ENCODE measurements at places on chromosomes 2 and 18.

DNA sequence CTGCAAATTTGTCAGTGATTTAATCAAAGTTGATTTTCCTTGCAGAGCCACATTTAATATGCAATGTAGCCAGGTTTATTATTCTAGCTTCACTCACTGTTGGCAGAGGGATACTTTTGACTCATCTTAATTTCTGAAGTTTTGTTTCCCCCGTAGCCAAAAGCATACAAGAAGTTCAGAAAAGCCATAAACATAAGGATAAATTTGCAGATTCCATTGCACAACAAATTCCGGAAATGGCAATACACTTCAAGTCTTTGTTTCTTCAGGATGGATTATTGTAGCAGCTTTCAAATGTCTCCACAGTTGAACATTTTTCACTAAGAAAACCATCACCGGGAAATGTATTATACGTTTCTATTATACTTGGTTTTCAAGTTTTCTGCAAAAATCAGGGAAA is 88.0 kb upstream of the ZCCHC2 start:
- no peak for DNase-seq

DNA sequence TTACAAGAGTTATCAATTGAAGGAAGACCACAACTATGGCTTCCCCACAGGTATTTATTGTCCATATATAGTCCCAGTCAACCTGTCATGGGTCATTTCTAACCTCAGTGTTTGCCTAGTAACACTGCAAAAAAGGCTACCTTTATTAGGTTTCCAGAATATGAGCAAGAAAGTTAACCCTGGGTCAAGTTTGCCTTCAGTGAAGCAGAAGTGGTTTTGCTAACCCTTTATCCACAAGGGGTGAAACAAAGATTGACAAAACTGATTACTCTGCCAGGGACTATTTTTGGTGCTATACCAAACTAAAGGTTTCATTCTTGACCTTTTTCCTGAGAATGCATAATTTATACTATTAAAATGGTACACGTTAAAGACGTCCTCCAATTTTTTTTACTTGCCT is 28.8 kb downstream of the SP100 start:
- DNase-seq = no peak

GRCh38 chr2:175621821-175622220 is 380.2 kb downstream of the LNPK start:
- DNase-seq = peak; percentile 43

GRCh38 chr18:13474907-13475545 is 251.3 kb downstream of the FAM210A start:
- DNase-seq = no peak

DNA sequence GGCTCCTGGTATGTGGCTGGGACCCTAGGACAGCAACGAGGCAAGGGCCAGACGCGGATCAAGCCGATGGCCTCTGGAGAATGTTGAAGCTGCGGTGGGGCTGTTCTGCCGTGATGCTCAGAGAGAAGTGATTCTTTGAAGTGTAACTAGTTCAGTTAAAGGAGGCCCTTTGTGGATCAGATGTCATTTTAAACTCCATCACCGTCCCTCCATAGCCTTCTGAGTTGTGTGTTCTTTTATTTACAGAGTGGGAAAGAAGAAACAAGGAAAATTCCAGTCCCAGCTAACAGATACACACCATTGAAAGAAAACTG is 403 bp downstream of the PNO1 start:
- no peak for DNase-seq

DNA sequence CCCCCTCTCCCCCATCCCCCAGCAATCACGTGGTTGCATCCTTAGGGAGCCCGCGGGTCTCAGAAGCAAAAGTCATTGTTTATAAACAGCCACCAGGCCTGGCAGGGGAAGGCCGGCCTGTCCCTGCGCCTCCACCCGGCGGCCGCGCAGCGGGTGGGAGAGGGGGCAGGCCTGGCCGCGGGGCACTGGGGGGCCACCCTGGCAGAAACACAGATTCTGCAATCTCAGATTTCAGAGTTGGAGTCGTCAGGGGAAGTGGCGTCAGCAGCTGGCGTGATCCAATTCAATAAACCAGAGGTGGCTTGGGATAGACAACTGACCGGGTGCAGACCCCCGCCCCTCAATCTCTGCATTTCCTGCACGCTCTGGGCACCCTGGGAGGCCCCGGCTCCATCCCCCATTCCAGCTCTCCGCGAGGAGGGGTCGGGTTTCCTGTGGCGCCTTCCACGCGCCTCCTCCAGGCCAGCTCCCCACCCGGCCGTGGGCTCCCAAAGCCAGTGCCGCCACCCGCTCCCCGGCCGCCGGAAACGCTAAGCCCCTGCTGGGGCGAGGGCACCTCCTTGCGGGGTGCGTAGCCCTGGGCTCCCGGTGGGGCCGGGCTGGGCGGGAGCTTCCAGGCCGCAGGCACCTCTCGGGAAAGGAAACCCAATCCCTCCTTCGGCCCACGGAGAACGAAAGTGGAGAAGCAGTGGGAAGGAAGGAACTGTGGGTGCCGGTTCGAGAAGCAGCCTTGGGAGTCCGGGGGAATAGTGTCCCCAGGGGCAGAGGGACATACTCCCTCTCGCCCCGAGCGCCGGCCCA is 1.1 kb downstream of the BIN1 start:
- DNase-seq = no peak

DNA sequence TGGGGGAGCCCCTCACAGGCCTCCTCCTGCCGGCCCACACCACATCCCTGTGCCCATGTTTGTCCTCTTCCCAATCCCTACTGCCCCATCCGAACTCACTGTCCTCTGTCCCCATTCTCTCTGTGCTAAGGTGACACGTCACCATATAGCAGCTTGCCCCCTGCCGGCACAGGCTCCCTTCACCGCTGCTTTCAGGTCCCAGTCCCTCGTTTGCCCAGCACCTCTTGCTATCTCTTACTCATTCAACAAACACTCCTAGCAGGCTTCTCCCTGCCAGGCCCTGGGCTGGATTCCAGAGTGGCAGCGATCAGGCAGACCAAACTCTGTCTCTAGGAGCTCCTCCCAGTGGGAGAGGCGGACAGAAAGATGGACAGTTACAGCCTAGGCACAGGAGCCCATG is 74.3 kb downstream of the TFCP2L1 start:
- DNase-seq = no peak

DNA sequence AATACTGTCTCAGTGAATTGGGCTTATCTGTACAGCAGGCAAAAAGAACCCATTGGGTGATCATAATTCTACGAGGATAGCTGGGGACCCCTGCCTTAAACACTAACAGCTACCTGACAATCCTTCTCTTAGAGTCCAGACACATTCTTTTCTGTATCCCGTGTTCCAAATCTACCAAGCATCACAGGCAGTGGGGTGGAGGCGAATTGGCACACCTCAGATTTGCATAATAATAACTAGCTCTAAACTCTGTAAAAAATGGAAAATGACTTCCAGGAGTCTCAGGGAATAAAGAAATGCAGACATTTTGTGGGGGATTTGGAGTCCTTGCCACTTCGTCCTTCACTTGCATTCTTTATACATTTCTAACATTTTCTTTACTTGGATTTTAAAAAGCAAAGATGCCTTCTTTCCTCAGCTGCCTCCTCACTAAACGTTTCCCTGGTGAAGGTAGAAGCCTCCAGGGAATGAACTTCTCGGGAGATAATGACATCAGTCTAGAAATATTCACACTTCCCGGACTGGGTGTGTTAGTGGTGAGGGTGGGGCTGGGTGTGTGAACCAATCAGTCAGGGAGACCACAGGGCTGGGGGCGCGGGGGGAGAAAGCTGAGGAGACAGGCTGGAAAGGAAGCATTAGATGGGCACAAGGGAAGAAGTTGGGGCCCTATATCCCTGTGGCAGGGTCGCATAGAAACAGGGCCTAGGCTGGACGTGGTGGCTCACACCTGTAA is 59.1 kb upstream of the BOD1L2 start:
- DNase-seq = no peak

DNA sequence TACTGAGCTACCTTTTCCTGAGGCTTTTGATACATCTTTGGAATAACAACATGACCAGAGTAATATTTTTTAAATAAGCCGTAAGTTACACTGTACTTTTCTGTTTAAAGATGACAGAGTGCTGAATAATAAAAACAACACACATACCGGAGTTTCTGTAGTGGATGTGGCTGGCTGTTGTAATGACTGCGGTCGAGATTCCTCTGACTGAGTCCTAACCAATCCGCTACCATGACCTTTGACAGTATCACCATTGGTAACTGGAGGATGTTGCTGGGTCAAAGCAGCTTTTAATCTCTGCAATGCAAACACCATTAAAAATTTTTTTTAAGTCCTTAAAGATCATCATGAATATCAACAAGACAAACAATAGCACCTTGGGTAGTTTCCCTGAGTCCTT is 70.7 kb downstream of the ATF2 start:
- no peak for DNase-seq

DNA sequence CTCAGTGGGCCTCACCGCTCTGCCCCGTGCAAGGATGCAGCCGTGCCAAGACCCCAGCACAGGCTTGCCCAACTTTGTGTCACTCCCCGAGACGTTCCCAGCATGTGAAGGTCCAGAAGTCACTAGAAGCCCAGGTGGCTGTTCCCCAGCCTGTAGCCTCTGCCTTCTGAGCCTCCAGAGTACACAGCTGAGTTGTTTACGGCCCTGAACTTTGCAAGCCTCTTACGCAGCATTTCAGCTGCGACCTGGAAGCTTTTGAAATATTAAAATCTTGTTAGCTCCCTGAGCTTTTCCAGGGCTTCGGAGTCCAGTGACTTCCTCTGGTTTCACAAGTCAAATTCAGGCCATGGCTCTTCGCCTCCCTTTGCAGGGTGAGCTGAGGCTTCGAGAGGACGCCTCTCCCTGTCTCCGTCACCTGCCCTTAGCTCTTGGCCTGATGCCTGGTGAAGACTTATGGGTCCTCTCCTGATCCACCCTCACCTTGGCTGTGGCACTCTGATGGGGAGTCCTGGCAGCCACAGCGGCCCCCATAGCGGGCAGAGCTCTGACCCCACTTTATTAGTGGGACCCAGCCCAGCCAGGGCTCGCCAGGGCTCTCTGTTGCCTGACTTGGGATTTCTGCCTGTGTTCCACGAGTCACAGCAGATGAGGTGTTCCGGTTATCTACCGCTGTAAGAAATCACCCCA is 76.5 kb upstream of the HPCAL1 start:
- DNase-seq = no peak

DNA sequence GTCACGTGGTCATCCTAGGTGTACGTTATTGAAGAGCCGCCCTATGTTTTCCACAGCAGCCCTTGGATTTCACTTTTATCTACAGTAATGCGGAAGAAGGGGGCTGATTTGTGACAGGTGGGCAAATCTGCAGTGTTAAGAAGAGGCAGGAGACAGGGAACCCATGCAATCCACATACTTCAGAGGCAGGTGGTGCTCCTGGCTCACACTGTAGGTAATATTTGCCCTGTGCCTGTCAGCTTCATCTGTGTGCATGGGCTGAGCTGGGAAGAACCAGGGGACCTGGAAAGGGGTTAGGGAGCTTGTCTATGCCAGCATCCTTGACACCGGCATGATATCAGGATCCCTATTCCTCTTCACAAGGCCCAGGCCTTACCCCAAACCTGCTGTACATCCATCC is 183.9 kb downstream of the SH3RF3 start:
- no peak for DNase-seq

GRCh38 chr2:162244541-162245031 is 1.3 kb upstream of the FAP start:
- DNase-seq = no peak

DNA sequence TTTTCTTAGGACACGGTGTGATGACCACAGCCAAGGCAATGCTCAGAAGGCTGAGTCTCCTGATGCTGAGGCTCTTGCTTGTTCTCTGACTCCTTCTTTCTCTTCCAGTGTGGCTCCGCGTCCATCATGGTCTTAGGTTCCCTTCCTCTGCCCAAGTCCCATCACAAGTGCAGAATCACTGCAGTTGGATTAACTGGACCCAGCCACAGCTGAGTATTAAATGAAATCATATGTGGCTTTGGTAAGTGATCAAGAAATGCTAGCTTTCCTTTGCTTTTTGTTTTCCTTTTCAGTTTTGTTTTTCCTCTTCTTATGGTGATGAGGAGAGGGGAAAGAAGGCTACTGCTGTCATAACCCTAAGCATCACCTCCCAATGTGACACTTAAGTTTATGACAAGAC is 375.8 kb downstream of the INSIG2 start:
- no peak for DNase-seq

DNA sequence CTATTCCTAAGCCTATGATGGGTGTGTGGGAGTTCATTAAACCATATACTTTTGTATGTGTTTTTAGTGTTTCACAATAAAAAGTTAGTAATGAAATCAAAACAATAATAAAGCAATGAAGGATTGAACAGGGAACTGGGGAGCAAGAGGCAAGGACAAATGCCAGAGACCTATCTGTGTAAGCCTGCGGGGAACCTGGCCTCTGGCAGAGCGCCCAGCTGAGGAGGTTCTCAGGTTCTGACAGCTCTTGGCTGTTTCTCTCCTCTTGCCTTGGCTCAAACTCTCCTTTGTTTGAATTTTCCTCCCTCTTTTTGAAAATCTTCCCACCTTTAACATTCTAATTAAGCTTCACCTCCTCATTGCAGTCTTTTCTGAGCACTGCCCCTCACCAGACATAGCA is 200.0 kb upstream of the NCKAP5 start:
- no peak for DNase-seq

DNA sequence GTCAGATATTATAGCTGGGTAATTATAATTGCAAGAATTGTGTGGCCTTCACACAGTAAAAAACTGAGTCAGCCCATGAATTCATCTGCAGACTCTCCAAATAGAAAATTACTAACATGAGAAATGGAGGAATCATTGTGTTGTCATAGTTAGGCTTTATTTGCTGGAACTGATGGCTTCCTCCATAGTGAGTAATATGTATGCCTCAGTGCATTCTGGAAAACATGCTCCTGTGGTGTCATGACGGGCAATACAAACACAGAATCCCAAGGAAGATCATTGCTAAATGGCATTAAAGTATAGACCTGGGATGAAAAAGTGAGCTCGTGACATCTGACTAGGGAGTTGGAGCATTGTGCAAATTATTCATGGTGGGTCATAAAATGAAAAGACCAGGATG is 23.6 kb upstream of the NMS start:
- no peak for DNase-seq

- DNase-seq = no peak
Observed at GRCh38 chr2:54767921-54768320, 44.5 kb downstream of the EML6 start.

- DNase-seq = no peak
Observed at GRCh38 chr2:67137699-67138098, 259.4 kb upstream of the ETAA1 start.

DNA sequence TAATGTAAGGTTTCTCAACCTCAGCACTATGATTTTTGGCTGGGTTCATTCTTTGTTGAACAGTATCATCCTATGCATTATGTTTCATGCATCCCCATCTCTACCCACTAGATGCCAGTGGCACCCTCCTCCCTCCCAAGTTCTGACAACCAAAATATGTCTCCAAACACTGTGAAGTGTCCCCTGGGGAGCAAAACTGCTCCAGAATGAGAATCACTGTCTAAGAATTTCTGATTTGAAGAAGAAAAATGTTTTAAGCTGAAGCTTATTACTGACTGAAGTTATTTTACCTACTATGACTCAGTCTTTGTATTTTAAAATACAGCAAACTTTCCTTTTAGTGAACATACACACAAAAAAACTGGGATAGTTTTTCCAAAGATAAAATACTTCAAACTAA is 3.4 kb downstream of the THADA start:
- DNase-seq = peak; percentile 39

Data from NB4 (cell line).